ENCODE measurements at places on chromosomes 3 and 15.

DNA sequence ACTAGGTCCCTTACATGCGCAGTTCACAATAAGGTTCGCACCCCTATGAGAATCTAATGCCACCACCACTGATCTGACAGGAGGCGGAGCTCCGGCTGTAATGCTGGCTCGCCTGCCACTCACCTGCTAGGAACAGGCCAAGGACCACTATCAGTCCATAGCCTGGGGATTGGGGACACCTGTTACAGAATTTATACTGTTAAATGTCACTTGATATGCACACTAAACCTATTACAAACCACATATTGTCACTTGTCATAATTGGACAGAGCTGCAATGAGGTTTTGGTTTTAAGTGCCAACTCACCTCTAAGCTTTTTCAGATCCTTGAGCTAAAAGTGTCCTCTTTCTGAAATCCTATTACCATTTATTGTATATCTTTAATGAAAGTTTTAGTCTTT lies 507.9 kb upstream of the TPRG1 start:
- DNase-seq = no peak

DNA sequence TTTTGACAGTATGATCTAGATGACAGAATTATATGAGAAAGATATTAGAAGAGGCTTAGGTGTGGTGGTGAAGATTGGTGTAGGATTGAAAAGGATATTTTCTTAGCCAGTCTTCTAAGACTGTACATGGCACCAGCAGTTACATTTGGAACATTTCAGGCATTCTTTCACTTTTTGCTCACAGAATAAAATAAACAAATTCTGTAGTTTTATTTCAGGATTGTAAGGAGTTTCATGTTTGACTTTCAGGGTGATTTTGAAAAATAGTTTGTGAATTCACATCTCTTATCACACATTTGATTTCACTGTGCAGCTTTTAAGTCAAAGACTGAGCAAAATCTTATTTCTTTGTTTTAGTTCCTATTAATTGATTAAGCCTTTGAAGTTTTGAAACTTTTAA lies 27.1 kb downstream of the DNAJC13 start:
- DNase-seq = no peak

DNA sequence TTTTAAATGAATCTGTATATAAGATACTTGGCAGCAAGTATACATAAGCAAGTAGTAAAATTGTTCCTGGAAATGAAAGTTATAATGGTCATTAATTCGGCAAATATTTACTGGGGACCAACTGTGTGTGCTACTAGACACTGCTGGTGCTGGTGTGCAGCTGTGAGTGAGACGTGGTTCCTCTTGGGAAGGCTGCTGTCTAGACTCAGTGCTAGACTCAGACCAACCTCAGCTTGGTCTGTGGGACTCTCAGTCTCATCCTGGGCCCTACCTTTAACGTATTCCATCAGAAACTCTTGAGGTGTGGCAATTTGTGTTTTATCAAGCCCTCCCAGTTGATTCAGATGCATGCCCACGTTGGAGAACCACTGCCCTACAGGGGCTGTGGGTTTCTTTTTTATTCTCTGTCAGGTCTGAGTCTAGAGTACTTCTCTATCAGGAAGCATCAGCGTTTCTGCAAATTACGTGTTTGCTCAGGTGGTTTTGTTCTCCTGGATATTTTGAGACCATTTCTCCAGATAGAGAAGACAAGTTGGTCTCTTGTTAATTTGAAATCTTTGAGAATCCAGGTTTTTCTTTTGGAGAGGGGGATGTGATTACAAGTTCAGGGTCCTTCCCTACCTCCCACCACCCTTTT lies 6.8 kb downstream of the TLNRD1 start:
- DNase-seq = no peak

GRCh38 chr3:78912687-78913086 lies 855.1 kb downstream of the ROBO1 start:
- no peak for DNase-seq

- DNase-seq = peak; percentile 22
These were observed 1050.2 kb downstream of the AGBL1 start for GRCh38 chr15:87129916-87130315.

GRCh38 chr3:7382293-7383010 lies 521.5 kb downstream of the GRM7 start:
- DNase-seq = peak; percentile 20

GRCh38 chr3:188905547-188905946 lies 266.2 kb upstream of the TPRG1 start:
- DNase-seq = no peak

GRCh38 chr15:62739082-62739481 lies 303.5 kb upstream of the TPM1 start:
- no peak for DNase-seq

GRCh38 chr15:62985768-62986167 lies 56.8 kb upstream of the TPM1 start:
- DNase-seq = no peak
